ENCODE measurements at places on chromosomes 13 and 19.

GRCh38 chr19:40219721-40220276, 1.6 kb upstream of the TTC9B start:
- no peak for DNase-seq

GRCh38 chr19:35458192-35458591, 10.1 kb downstream of the FFAR2 start:
- DNase-seq = no peak

GRCh38 chr19:17950310-17951156, 16.4 kb upstream of the KCNN1 start:
- DNase-seq = no peak

DNA sequence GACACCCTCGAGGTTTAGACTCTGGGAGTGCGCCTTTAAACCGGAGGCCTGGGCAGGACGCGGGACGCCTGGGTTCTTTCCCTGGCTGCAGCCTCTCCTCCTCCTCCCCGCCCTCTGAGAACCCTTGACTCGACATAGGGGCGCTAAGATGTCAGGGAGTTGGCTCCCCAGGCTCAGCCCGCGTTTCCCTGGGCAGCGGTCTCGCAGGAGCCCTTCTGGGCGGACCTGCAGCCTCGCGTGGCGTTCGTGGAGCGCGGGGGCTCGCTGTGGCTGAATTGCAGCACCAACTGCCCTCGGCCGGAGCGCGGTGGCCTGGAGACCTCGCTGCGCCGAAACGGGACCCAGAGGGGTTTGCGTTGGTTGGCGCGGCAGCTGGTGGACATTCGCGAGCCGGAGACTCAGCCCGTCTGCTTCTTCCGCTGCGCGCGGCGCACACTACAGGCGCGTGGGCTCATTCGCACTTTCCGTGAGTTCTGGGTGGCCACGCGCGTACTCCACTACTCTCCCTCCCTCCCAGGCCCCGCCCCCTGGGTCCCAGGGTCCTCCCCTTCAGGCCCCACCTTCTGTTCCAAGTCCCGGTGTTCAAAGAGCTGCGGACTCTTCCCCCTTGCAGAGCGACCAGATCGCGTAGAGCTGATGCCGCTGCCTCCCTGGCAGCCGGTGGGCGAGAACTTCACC, 1.3 kb downstream of the ICAM5 start:
- DNase-seq = peak; percentile 28

GRCh38 chr13:27194895-27195764, 23.5 kb upstream of the USP12 start:
- DNase-seq = no peak

DNA sequence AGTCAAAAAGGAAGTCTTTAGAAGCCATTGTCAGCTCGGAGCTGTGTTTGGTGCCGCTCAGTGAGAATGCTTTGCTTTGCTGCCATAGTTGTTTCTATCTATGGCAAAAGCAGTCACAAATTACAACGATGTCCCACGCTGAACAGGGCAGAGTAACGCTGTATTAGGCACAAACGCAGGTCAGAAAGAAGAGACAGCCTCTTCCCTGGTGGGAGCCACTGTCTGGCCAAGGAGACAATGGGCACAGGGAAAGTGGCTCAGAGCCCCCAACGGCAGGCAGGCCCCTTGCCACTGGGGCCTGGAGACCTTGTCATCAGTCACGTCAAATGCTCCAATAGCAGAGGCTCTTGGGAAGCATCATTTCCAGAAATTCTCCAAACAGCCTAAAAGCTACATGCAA, 244.2 kb downstream of the TEX29 start:
- DNase-seq = no peak

DNA sequence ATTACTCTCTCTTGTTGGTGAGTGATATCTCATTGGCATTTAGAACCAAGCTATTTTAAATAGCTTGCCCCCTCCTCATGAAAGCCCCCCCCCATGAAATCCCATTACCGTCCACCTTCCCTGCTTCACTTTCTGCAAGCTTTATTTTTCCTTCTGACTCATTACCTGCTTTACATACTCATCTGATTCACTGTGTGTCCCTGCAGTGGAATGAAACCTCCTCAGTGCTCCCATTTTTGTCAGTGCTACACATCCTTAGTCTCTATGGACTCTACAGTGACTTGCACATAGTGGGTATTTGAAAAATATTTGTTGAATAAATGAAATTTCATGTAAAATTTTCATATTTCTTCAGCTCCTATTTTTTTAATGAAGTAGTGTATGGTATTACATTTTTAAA, 62.3 kb downstream of the DOCK9 start:
- DNase-seq = no peak

GRCh38 chr19:38616265-38616664, 1.5 kb downstream of the MAP4K1 start:
- no peak for DNase-seq

GRCh38 chr19:17529239-17530158, 18.1 kb downstream of the PGLS start:
- no peak for DNase-seq

- no peak for DNase-seq
Measured at GRCh38 chr13:84934911-84935310, 864.3 kb downstream of the SLITRK6 start.

DNA sequence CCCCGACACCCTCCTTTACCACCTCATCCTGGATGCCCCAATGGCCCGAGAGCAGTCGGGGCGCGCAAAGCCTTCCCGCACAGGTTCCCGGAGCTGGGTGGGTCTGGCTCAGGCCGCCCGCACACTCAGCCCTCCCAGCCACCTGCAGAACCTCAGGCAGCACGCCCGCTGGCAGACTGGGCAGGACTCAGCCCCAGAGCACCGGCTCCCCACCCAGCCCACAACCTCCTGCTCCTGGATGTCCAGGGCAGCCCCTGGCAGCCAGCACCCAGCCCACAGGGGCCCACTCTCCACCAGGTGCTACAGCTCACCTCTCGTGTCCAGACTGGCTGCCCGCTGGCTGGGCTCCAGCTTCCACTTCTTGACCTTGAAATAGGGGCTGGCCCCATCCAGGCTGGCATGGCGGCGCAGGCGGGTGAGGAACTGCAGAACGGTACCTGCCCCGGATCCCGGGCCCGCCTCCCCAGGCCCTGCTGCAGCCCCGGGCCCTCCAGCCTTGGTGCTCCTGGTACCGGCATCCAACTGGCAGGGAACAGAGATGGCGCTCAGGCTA, 4.6 kb downstream of the CBARP start:
- DNase-seq = no peak

GRCh38 chr13:88895261-88895941, 1224.2 kb downstream of the SLITRK5 start:
- no peak for DNase-seq

- DNase-seq = no peak
Measured at GRCh38 chr13:39185326-39185725, 147.1 kb downstream of the NHLRC3 start.

DNA sequence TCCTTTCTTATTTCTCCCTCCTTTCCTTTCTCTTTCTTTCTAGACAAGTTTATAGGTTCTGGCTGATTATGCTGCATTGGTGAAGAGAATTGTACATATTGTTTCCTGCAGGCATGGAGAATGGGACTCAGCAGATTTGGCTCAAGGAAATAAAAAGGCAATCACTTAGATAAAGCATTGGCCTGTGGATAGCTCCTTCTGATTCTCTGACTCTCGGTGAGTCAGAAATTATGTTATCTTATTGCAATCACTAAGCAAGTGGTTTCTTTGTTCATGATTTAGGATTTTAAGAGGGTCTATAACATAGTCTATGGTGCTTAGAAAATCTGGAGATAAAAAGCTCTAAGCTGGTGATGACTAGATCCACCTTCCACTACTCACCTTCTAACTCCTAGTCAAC, 54.0 kb upstream of the POSTN start:
- no peak for DNase-seq

DNA sequence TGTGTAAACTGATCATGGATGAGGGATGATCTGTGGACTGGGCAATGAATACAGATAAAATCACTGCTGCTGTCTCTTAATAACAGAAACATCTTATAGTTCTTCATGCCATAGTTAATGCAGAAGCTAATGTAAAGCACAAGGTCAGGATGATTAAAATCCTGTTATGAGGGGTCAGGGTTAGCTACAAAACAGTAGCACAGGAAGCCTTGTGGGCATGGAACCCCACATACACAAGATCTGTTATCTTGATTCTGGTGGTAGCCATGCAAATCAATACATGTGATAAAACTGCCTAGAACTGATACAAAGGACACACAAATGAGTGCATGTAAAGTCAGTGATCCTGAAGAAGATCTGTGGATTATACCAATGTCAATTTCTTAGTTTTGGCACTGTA, 96.4 kb downstream of the KLF12 start:
- no peak for DNase-seq

DNA sequence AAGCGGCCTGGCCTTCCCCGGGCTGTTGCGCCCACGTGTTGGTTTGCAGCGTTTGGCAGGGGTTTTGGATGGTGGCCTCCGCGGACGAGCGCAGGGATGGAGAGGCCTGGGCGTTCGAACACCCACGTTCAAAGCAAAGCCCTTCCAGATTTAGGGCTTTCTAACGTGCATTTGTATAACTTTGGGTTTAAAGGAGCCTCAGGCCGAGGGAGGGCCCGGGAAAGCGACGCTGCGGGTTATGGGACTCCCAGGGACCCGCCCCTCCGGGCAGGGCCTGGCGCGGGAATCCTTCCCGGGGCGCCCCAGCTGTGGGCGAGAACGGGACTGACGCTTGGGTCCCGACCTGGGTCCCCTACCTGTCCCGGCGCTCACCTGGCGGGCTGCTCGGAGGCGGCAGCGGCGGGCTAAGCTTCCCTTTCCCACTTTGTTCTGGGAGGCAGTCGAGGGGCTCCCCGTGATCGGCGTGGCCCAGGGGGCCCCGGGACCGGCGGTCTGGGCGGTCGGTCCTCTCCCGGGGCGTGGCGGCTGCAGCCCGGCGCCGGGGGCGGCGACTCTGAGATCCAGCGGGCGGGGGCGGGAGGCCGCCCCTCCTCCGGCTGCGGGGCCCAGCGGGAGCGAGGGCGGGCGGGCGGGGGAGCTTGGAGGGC, at the start of gene FBXO17:
TSS of gene FBXO17 (minus strand) at position 529 of the 647 bp plus-strand sequence. CDS start 25,423 bp downstream, outside the sequence.
- no peak for DNase-seq

GRCh38 chr19:6092329-6093286, 17.7 kb downstream of the RFX2 start:
- DNase-seq = no peak

GRCh38 chr19:36579255-36579654, 6.2 kb upstream of the ZNF529 start:
- no peak for DNase-seq

- DNase-seq = no peak
Measured at GRCh38 chr13:39904959-39905358, 249.5 kb downstream of the COG6 start.

DNA sequence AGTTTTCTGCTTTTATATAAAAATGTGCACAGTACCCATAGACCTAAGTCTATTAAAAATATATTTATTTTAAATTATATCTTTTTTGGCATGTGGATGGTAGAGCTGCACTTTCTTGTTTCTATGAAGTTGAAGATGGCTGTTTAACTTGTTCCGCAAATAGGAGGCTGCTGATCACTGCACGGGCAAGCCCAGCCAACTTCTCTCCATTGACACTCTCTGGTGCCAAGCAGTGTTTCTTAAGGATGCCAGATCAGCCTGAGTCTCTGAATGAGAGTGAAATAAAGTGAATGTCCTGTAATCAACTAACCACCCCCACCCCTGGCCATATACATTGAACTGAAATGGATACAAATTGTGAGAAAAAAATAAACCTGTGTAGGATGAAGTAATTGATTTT, 202.9 kb upstream of the KLHL1 start:
- DNase-seq = no peak

GRCh38 chr13:112842931-112843391, 126.1 kb upstream of the MCF2L start:
- DNase-seq = no peak

DNA sequence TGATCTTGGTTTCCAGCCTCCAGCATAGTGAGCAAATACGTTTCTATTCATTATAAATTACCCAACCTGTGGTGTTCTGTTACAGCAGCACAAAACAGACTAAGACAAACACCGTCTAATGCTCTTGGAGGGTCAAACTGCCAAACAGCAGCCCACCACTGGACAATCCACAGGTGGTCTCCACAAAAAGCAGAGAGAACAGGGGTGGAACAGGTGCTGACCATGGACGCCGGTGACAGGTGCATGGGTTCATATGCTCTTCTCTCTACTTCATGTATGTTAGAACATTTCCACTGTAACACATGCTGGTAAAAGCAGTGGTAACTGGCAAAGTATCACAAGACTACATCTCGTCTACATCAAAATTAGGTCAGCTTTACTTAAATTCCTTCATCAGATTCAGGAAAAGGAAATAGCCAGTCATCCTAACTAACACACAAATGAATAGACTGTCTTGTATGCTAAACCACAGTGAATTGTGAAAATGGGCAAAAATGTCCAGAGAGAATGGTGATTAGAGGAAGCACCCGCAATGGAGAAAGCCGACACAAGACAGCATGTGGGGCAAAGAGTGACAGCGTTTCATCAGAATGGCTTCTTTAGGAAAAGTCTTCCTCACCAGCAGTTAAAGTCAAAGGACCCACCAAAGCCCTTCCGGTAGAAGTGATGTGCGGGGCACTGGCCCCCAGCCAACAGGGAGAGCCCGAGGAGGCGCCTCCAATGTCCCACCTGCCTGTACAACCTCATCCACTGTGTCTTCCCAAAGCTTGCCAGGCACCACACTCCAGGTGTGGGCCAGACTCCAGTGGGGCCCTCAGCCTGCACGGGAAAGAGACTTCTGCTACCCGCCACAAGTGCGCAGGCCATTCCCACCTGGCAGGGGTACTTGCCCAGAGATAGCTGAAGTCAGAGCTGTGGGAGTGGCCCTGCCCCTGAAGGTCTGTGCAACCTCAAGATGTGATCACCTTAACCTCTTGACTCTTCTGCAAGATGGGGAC, 6.5 kb downstream of the CARS2 start:
- no peak for DNase-seq

- no peak for DNase-seq
Measured at GRCh38 chr19:6576869-6577475, 14.0 kb downstream of the CD70 start.

DNA sequence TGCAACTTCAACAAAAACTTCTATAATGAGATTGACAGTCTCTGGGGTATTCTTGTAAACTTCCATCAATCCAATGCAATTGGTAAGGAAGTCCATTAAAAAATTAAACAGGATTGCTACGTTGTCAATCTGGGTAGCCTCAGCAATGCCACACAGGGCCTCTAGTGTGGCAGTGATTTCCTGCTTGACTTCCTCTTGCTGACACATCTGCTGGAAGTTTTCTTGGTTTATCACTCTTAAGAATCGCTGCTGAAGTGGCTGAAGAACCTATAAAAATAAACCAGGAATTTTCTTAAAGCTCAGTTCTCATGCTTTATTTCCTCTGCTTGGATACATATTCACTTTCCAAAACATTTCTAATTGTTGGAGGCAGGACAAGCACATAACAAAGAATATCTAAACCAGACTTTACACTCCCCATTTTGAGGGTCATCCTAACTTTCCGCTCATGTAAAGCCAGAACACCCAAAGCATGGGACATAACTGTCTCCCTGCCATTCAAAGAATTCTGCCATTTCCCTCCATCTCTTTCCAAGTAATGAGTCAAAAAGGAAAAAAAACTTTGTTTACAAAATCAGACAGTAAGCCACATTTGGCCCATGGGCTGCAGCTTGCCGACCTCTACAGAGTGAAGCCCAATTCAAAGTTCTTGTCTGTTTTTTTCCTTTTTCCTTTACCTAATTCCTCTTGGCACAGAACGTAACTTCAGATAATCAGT, 23.2 kb upstream of the EEF1AKMT1 start:
- DNase-seq = no peak

- DNase-seq = no peak
Measured at GRCh38 chr19:38917921-38918491, 6.0 kb upstream of the CCER2 start.

- DNase-seq = no peak
Measured at GRCh38 chr13:33776239-33776881, 41.6 kb upstream of the RFC3 start.

- no peak for DNase-seq
Measured at GRCh38 chr13:37534676-37535075, 63.9 kb downstream of the POSTN start.

Data from stimulated activated naive CD4-positive, alpha-beta T cell (primary cell).